SJSA1 (cell line): ENCODE measurements at places on chromosomes 16 and 17. TPM values are rescaled to one million over a fixed set of nuclear protein-coding genes. Genes with fewer than 3 reads are reported as not detected.

FBXO39 gene
- 0.87 TPM in 1 of 2 replicates, not detected in the other for total RNA-seq

MSL1 gene
- total RNA-seq = 41.7 and 49.4 TPM in 2 replicates

KRTAP17-1 gene
- total RNA-seq = not detected in 2 replicates

TRPV2 gene
- total RNA-seq = 0.47 TPM in 1 of 2 replicates, not detected in the other

BAIAP3 gene
- 1.2 and 3.1 TPM in 2 replicates for total RNA-seq

PRSS33 gene
- total RNA-seq = not detected in 2 replicates

CASKIN1 gene
- not detected in 2 replicates for total RNA-seq

C16orf46 gene
- total RNA-seq = 0.18 TPM in 1 of 2 replicates, not detected in the other

TEKT5 gene
- not detected in 2 replicates for total RNA-seq

- no peak for DNase-seq
Observed at GRCh38 chr17:8018436-8018835, 16.0 kb downstream of the GUCY2D start.

- no peak for DNase-seq
Observed at GRCh38 chr17:64329588-64329987, 61.1 kb downstream of the PECAM1 start.

GRCh38 chr16:50274326-50275097 lies 8.2 kb downstream of the ADCY7 start:
- no peak for DNase-seq

DNA sequence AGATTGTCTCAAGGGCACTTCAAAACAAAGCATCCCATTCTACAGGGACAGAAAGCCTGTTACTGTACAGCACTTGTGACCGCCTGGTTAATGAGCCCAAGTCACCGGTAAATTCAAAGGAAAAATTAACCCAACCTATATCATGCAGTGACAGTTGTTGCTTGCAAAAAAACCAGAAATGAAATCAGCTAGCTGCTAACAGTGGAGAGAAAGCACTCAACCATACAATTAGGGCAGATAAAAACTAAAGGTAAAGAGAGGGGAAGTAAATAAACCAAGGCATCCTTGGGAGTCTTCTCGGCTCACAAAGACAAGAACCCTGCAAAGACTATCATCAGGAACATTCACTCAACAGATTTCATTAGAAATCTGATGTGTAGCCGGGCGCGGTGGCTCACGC lies 5.9 kb downstream of the RETREG3 start:
- no peak for DNase-seq

DNA sequence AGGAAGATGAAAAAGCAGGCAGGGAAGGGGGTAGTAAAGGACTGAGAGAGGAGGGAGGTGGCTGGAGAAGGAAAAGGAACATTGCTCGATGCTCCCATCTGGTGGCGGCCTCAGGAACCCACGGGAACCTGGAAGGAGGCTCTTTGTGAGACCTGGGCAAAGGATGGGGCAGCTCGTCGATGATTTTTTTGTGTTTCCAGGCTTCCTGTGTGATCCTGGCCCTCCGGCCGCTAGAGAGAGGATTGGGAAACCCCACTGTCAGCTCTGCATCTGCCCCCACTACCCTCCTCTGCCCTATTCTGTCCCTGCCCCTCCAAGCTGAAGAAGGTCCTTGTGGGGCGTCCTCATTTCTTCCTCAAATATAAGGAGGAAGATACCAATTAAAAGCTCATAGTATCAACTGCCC lies 6.6 kb downstream of the WFIKKN2 start:
- DNase-seq = peak; percentile 78

DNA sequence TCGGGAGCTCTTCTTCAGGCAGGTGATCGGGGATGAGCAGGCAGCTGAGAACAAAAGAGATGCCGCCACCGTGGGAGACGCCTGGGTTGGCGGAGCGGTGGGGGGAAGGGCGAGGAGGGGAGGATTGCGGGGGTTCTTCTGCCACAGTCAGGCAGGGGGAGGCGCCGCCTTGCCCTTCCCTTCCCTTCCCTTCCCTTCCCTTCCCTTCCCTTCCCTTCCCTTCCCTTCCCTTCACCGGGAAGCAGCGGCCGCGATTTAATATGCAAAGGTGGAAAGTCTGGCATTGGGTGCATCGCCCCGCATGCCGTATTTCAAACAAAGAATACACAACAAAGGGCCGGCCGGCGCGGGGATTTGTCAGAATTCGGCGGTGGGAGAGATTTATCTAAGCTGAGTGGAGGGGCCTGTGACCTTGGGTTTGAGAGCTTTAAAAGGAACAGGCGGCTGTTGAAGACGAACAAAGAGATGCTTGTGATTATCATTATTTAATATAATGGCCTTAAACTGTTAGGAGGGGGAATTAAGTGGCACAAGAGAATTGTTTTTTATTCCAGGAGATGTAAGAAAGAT lies 262.3 kb upstream of the TNRC6C start:
- no peak for DNase-seq

GRCh38 chr17:11935734-11936406 lies 61.4 kb downstream of the ZNF18 start:
- peak; percentile 13 for DNase-seq

- peak; percentile 54 for DNase-seq
Observed at GRCh38 chr16:49608779-49609178, 235.2 kb downstream of the C16orf78 start.

GRCh38 chr16:27665881-27666280 lies 115.9 kb downstream of the KATNIP start:
- no peak for DNase-seq

- no peak for DNase-seq
Observed at GRCh38 chr17:62800585-62800984, 7.5 kb downstream of the MARCHF10 start.

DNA sequence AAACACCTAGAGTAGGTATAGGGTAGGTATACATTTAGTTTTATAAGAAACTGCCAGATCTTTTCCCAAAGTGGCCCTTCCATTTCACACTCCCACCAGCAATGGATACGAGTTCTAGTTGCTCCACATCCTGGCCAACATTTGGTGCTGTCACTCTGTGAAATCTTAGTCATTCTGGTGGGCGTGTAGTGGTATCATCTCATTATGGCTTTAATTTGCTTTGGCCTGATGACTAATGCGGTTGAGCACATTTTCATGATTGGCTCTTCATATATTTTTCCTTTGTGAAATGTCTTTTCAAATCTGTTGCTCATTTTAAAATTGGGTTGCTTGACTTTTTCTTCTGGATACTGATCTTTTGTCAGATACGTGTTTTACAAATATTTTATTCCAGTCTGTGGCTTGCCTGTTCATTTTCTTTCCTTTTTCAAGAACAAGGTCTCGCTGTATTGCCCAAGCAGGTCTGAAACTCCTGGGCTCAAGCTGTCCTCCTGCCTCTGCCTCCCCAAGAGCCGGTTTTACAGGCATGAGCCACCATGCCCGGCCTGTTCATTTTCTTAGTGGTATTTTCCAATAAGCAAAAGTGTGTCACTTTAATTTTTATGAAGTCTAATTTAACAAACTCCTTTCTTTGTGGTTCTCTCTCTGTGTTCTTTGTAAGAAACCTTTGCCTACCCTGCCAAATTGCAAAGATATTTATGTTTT lies 192.4 kb downstream of the SEC14L1 start:
- DNase-seq = peak; percentile 62

DNA sequence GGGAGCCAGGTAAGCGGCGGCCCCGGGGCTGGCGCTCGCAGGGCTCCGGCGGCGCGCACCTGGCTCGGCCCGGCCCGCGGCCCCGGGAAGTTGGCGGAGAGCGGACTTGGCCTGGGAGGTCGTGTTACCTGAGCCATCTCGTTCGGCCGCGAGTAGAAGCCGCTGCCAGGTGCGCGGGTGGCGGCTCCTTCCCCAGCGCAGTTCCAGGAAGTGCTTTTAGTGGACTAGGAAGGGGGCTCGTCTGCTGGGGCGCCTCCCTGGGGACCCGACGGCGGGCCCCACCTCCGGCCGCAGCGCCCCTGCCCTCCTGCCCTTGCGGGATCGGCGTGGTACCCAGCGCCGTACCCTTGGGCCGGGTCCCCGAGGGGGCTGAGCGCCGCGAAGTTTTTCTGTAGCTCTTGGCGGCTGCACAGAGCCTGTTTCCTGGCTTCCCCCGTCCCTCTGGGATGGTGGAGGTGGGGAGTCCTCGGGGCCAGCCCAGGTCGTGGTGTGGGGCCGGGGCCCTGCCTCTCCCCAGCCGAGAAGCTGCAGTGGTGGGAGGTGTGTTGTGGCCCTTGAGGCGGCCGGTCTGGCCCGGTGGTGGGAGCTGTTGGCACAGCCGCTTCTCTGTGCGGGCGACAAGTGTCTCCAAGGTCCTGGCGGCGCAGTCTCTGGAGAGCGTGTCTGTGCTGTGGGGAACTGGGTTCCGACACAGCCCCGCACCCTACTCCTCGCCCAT lies 96.9 kb downstream of the RAB11FIP4 start:
- no peak for DNase-seq

DNA sequence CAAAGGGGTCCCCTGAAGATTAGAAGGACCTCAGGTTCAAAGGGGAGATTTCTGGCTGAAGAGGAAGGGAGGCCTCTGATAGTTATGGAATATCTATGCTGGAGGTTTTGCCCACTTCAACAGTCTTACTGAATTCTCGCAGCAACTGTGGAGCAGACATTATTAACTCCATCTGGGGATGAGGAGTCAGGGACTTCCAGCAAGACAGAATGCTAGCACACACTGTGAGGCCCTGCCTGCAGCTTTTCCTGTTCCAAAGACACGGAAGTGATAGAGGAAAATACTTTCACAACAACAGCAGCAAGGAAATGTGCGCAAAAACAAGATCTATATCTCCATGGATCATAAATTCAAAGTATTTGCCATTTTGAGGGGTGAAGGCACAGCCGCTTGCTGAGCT lies 72.8 kb downstream of the RPH3AL start:
- no peak for DNase-seq

DNA sequence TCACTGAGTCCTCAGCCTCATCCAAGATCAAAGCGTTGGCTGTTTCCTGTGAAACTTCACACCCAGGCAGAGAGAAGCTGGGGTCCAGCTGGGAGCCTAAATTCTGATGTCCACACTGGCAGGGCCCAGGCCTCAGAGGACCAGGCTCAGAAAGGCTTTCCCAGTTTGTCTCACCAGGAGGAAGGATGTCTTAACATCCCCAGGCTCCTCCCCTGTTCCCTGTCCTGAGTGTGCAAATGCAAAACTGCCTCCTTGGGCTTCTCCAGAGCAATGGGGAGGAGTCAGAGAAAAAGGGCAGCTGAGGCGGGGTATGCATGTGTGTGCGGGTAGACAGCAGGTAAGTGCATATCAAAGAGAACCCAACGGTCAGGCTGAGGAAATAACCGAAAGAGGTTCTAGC lies 45.7 kb downstream of the CUEDC1 start:
- no peak for DNase-seq

- DNase-seq = no peak
Observed at GRCh38 chr17:73663614-73664013, 19.4 kb upstream of the SDK2 start.
